ENCODE measurements at places on chromosomes 2 and 18.

DNA sequence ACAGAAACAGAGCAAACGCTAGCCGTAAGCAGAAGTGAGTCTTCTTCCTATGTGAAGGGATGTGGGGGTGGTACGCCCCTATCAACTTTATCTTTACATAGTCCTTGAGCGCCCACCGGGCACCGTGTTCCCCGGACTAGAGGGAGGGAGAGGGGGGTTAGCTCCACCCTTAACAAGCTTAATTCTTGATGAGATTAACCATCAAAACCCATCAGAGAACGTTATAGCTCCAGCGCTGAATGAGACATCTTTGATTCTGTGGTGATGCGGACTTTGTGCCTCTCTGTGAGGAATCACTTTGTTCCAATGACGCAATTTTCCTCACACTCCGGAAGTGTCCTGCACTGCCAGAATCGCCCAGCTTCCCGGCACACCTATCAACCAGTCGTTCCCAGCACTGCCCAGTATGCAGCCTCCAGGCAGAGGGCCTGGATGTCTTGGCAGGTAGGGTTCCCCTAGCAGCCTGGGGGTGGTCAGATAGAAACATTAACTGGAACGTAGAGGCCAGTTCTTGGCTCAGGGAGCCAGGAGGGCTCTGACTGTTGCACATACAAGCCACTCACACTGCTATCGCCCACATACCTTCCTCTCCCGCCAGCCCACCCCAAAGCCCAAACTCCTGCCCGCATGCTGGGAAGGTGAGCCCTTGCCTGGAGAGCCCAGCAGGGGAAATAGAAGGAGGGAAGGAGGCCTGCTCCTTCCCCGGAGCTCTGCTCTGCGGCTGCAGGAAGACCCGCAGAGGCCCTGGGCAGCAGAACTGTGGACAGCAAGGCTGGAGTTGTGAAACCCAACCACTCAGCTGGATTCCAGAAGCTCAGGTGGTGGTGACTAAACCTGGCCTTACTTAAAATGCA is 1.9 kb upstream of the ODC1 start:
- DNase-seq: no peak

- no peak for DNase-seq
Measured at GRCh38 chr18:41113885-41114482, 841.0 kb upstream of the PIK3C3 start.

- DNase-seq: no peak
Measured at GRCh38 chr2:119263656-119264055, 40.0 kb downstream of the STEAP3 start.

DNA sequence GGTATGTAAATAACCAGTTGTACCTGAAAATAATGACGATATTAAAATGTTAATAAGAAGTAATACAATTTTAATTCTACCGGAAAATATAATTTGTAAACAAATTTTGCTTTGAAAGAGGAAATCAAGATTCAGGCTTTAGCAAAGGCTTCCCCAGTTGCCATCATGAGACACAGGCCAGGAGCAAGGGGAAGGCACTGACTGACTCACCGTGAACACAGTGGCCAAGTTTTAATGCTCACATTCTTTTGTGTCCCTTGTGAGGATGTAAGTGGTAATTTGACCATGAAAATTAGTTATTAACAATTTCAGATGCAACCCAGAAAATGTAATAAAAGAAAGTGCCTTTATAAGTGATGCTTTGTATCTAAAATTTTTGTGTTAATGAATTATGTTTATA is 164.1 kb downstream of the GREB1L start:
- no peak for DNase-seq

GRCh38 chr2:9762941-9763340 is 80.3 kb upstream of the TAF1B start:
- DNase-seq: no peak

- DNase-seq: no peak
Measured at GRCh38 chr2:24259316-24259715, 84.5 kb downstream of the FAM228A start.

DNA sequence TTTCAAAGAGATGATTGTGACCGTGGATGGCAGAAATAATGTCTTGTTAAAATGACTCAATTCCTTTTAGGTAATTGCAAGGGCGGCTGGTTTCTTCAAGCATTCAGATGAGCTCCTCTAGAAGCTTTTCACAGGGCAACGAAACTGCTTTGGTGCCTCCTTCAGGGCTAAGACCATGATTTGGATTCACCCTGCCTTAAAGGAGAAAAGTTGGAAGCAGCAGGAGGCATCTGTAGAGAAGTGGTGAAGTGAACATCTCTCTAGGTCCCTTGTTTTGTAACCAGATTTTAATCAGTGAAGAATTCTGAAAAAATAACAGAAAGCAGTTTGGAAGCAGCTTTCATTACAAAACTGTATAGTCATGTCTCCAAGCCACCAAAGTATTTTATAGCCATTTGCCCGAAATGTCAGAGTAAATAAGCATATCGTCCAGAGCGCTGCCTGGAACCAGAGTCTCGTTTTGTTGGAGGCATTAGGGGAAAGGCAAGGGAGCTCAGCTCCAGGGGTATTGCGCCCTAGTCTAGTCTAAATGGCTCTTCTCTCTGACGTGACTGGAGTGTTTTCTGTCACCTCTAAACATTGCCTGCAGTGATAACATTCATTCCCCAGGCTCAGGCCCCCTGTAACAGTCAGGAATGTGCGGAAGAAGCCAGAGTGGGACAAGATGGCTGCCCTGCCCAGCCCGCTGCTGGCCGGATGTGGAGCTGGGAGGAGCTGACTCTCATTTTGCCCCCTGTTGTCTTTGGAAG is 57.8 kb upstream of the ITGB6 start:
- no peak for DNase-seq

GRCh38 chr2:86323273-86324021 is 14.0 kb downstream of the REEP1 start:
- no peak for DNase-seq
